ENCODE measurements at places on chromosomes 12 and 14. TPM values are rescaled to one million over a fixed set of nuclear protein-coding genes. Genes with fewer than 3 reads are reported as not detected.
A peak's percentile ranks its signal among the peaks of the same experiment; 100 is the strongest.

SDSL gene
- total RNA-seq: 0.20 TPM

POLR3B gene
- total RNA-seq: 7.3 TPM

FAM90A1 gene
- total RNA-seq: not detected

DNA sequence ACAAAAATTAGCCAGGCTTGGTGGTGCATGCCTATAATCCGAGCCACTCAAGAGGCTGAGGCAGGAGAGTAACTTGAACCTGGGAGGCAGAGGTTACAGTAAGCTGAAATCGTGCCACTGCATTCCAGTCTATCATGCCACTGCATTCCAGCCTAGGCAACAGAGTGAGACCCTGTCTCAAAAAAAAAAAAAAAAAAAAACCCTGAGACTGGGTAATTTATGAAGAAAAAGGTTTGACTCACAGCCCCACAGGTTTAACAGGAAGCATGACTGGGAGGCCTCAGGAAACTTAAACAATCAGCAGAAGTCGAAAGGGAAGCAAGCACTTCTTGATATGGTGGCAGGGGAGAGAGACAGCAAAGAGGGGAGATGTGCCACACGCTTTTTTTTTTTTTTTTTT is 123.2 kb downstream of the GXYLT1 start:
- peaks cover 12% of the 10 kb centered on the region for H3K27me3 ChIP-seq
- H3K4me3 ChIP-seq: no peak overlapping the region
- no peak for DNase-seq
- H3K4me1 ChIP-seq: peaks cover 6% of the 10 kb centered on the region
- H3K27ac ChIP-seq: no peak overlapping the region

- H3K4me1 ChIP-seq: no peaks in the 10 kb centered on the region
- H3K36me3 ChIP-seq: no peaks in the 10 kb centered on the region
- no peaks in the 10 kb centered on the region for H3K27me3 ChIP-seq
These were observed 75.8 kb downstream of the CAPZA3 start for GRCh38 chr12:18813753-18814152.

DNA sequence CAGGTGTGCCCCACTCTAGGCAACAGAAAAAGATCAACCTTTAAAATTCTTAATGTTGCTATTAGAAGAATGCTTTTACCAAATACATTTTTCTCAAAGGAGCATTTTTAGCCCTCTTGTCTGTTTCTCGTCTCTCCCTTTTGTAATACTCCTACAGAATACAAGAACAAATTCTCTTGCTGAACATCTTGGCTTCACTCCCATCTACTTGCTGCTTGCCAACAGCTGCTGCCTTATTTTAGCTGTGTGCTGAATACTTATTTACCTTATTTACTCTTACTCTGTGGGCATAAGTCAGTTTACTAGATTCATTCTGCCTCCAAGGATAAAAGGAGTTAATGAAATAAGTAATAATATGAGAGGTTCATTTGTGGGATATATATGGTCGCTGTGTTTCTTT is 70.8 kb downstream of the POLR3B start:
- H3K27me3 ChIP-seq: no peaks in the 10 kb centered on the region
- no peak overlapping the region for H3K27ac ChIP-seq
- no peaks in the 10 kb centered on the region for H3K4me1 ChIP-seq
- H3K4me3 ChIP-seq: no peak overlapping the region
- no peak for DNase-seq
- H3K36me3 ChIP-seq: peaks cover 42% of the 10 kb centered on the region

DNA sequence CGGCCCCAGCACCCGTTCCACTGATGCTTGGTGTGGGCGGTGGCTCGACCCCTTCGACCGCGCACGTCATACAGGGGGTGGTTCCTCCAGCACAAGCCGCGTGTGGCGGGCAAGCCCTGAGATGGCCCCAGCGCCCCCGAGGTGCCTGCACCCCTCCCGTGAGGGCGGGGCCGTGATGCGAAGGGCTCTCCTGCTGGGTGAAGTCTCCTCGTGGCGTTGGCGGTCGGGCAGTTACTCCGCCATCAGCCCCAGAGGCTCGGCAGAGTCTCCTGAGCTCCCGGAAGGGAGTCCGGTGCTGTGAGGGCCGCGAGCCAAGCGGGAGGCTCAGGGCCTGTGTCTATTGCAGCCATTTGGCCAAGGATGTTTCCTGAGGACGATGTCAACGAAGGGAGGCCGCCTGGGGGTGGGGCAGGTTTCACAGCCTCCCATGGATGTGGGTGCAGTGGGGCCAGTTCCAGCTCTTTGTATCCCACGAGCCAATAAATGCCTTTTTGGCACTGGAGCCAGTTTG is 78.1 kb upstream of the GALNT9 start:
- H3K27me3 ChIP-seq: peaks cover 4% of the 10 kb centered on the region
- no peaks in the 10 kb centered on the region for H3K36me3 ChIP-seq
- H3K4me3 ChIP-seq: no peak overlapping the region
- DNase-seq: no peak
- no peaks in the 10 kb centered on the region for H3K4me1 ChIP-seq

DNA sequence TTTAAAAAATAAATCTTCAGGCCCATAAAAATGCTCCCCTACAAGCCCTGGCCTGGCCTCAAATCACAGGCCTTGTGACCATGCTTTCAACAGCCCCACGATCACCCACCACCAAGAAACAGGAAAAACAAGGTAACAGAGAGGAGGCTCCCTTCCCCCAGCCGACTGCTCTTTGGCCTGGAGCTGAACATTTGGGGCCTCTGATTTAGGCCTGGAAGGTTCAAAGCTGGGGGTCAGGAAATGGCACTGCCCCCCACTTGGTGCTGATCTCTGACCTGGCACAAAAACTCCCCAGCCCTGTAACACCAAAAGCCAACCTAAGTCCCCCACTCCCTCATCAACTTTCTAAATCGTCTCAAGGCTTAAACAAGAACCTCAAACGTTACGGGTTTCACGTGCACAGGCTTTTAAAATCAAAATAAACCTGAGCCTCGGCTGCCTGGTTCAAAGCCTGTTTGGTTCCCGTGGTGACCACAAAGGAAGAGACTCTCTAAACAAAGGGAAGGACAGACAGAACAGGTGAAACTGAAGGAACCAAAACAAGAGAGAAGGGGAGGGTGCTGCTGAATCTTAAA is 9.0 kb downstream of the ACTN1 start:
- H3K4me3 ChIP-seq: no peak overlapping the region
- no peak for DNase-seq
- H3K27ac ChIP-seq: no peak overlapping the region
- peaks cover 6% of the 10 kb centered on the region for H3K27me3 ChIP-seq
- no peaks in the 10 kb centered on the region for H3K36me3 ChIP-seq

- no peaks in the 10 kb centered on the region for H3K36me3 ChIP-seq
- no peaks in the 10 kb centered on the region for H3K27me3 ChIP-seq
- no peak for DNase-seq
These were observed 417.9 kb downstream of the AEBP2 start for GRCh38 chr12:19857204-19857603.

DNA sequence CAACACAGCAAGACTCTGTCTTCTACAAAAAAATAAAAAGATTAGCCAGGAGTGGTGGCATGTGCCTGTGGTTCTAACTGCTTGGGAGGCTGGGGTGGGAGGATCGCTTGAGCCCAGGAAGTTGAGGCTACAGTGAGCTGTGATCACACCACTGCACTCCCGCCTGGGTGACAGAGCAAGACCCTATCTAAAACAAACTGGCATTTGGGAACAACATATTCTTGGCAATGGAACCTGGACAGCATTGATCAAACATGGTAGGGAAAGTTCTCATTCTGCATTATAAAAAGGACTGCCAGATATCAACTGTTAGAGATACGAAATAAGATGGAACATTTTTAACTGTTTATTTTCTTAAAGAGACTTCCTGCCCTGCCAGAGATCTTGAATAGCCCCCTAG is 81.5 kb downstream of the PPP2R5C start:
- H3K4me1 ChIP-seq: peaks cover 84% of the 10 kb centered on the region
- no peaks in the 10 kb centered on the region for H3K27me3 ChIP-seq
- peak overlapping the region; percentile 94 for H3K27ac ChIP-seq
- no peak overlapping the region for H3K4me3 ChIP-seq
- DNase-seq: no peak

- no peak overlapping the region for H3K27ac ChIP-seq
- H3K27me3 ChIP-seq: peaks cover 4% of the 10 kb centered on the region
- no peaks in the 10 kb centered on the region for H3K4me1 ChIP-seq
- H3K36me3 ChIP-seq: no peaks in the 10 kb centered on the region
- H3K4me3 ChIP-seq: no peak overlapping the region
These were observed 37.3 kb downstream of the KCNA5 start for GRCh38 chr12:5081016-5081415.

DNA sequence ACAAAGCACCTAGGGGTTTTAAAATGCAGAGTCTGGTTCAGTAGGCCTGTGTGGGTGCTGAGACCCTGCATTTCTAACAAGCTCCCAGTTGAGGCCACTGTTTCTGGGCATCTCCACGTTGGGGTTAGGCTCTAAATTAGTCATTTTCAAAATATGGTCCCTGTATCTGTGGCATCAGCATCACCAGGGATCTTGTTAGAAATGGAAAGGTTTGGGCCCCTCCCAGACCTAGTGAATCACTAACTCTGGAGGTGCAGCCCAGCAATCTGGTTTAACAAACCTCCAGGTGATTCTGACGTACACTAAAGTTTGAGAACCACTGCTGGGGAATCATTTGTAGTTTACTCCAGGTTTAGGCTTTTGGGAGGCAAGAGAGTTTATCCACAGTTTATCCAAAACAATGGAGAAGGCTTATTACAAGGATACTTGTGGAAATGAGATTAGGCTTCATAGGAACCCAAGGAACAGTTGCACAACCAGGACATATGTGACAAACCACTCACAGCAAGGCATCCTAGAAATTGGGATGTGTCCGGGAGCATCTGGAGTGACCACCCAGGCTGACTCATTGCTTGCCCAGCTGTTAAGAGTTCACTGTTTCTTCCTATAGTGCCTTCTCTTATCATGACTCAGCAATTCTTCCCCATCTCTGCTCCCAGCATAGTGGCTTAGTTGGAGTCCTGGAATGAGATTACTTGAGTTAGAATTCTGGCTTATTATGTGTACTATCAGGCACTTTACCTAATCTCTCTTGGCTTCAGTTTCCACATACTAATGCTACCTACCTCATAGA is 71.6 kb upstream of the STXBP6 start:
- H3K36me3 ChIP-seq: no peaks in the 10 kb centered on the region
- H3K27me3 ChIP-seq: peaks cover 2% of the 10 kb centered on the region
- no peak for DNase-seq
- H3K27ac ChIP-seq: no peak overlapping the region

DNA sequence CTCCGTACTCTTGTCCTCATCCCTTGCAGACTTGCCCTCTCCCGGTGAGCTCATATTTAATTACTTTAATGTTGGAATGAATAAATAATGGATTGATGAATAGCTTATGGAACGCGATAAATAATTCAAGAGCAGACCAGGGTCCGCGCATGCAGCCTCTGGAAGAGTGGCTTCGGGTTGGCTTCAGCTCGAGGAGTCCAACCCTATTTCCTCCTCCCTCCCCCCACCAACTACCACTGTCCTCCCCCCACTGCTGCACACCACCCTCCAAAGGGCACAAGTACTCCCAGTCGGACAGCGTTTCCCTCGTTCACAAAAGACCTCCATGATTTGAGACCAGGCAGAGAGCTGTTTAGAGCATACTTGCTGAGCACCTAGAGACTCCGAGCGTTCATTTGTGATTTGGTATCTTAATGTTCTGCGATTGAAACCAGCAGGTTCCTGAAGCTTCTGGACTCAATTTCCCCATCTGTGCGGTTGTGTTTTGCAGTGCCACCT is 647 bp upstream of the SIX1 start:
- H3K4me3 ChIP-seq: peak overlapping the region; percentile 60
- peaks cover 31% of the 10 kb centered on the region for H3K4me1 ChIP-seq
- peaks cover 77% of the 10 kb centered on the region for H3K27me3 ChIP-seq
- peaks cover 5% of the 10 kb centered on the region for H3K36me3 ChIP-seq
- no peak overlapping the region for H3K27ac ChIP-seq

- no peak for DNase-seq
- H3K36me3 ChIP-seq: no peaks in the 10 kb centered on the region
- no peaks in the 10 kb centered on the region for H3K4me1 ChIP-seq
- H3K4me3 ChIP-seq: no peak overlapping the region
- peaks cover 4% of the 10 kb centered on the region for H3K27me3 ChIP-seq
These were observed 109.9 kb downstream of the NAV3 start for GRCh38 chr12:77940567-77940966.

GRCh38 chr12:123118497-123118896 is 32.4 kb downstream of the PITPNM2 start:
- DNase-seq: no peak
- H3K4me3 ChIP-seq: no peak overlapping the region
- no peaks in the 10 kb centered on the region for H3K36me3 ChIP-seq
- no peaks in the 10 kb centered on the region for H3K27me3 ChIP-seq
- peak overlapping the region; percentile 50 for H3K27ac ChIP-seq

- H3K27me3 ChIP-seq: no peaks in the 10 kb centered on the region
- H3K27ac ChIP-seq: no peak overlapping the region
- DNase-seq: no peak
- no peaks in the 10 kb centered on the region for H3K36me3 ChIP-seq
- H3K4me1 ChIP-seq: peaks cover 42% of the 10 kb centered on the region
- H3K4me3 ChIP-seq: no peak overlapping the region
These were observed 20.5 kb downstream of the TAMALIN start for GRCh38 chr12:52027085-52027843.

- DNase-seq: no peak
- H3K36me3 ChIP-seq: no peaks in the 10 kb centered on the region
- peaks cover 47% of the 10 kb centered on the region for H3K4me1 ChIP-seq
- no peak overlapping the region for H3K27ac ChIP-seq
- no peaks in the 10 kb centered on the region for H3K27me3 ChIP-seq
- no peak overlapping the region for H3K4me3 ChIP-seq
These were observed 35.7 kb upstream of the HIF1A start for GRCh38 chr14:61659582-61659981.

DNA sequence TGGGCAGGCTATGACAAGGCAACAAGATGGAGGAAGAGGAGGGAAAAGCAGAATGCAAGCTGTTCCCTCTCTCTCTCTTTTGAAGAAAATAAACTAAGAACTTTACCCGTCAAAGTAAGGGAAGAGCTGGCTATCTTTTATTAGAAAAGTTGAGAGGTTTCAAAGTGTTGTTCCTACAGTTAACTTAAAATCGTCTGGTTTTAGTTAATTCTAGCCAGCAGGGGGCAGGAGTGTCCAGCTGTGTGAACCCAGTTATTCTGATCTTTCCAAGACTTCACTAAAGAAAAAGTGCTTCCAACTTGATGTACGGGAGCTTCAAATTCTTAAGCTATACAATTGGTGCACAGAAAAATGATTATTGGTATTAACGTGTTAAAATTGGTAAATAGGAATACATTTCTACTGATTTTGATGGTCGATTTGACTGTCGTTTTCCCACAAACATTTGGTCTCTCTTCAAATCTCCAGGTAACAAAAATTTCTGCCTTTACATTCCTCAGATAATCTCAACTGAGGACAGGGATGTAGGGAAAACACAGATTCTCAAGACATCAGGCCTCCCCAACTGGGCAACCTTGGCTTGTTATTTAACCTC is 28.4 kb upstream of the MON2 start:
- H3K4me1 ChIP-seq: peaks cover 17% of the 10 kb centered on the region
- no peak overlapping the region for H3K4me3 ChIP-seq
- no peak overlapping the region for H3K27ac ChIP-seq
- DNase-seq: no peak
- no peaks in the 10 kb centered on the region for H3K36me3 ChIP-seq
- peaks cover 10% of the 10 kb centered on the region for H3K27me3 ChIP-seq

GRCh38 chr12:122752464-122753318 is at the start of gene DENR:
DENR (plus strand) TSS chr12:122752824; CDS start chr12:122753702, 878 bp downstream.
- H3K27me3 ChIP-seq: no peaks in the 10 kb centered on the region
- H3K27ac ChIP-seq: peak within 1 kb of the TSS; percentile 92
- DNase-seq: peak; percentile 99
- peaks cover 46% of the 10 kb centered on the region for H3K4me1 ChIP-seq
- H3K36me3 ChIP-seq: peaks cover 49% of the 10 kb centered on the region

Data from activated B cell treated with CpG ODN at 0.5 μM for 24 hours (primary cell).